Bronchial epithelial cell (primary cell): ENCODE measurements at places on chromosomes 6 and 20. TPM values are rescaled to one million over a fixed set of nuclear protein-coding genes. Genes with fewer than 3 reads are reported as not detected.

DNA sequence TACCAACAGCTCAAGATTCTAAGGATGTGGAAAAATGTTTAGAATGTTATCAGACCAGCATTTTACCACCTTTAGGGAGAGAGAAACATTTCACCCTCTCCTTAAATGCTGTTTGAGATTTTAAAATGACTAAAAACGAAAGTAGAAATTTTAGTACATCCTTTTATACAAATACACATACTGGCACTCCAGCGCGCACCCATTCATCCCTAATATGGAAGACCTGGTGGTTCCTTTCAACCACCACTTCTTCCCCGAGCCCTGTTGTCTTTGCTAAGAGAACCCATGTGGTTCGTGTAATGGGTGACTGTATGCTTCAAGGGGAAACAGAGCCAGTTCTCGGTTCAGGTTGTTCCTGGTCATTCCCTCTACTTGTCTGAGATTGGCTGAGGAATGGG, 21.3 kb downstream of the SPATA2 start:
- no peak for DNase-seq

DNA sequence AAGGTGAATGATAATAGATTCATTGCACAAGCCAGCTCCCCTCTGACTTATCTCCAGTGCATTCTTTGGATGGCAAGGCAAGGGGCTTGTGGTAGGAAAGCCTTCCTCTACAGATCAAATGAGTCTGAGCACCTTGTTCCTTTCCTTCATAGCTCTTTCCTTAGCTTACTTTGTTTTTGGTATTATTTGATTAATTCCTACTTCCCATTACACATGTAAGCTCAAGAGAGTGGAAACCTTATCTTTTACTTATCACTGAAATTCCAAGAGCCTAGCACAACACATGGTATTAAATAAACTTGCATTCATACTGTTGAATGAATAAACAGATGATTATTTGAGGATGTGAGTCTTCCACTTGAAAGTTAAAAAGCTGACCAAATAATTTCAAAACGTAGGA, 41.7 kb downstream of the FRK start:
- DNase-seq, result no peak

DNA sequence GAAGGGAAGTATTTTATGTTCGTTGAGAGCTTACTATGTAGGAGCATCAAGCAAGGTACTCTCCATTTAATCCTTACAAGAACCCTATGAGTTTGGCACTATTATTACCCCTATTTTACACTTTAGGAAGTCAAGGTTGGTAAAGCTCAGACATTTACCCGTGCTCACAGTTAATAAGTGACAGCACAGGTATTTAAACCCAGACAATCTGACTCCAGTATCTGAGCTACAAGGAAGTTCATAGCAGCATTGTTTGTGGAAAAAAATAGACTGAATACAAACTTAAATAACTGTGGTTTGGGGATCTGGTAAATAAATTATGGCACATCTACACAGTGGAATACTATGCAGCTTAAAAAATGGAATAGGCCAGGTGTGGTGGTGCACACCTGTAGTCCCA, 21.2 kb upstream of the GMNN start:
- DNase-seq, result no peak

The HRH3 gene
- not detected in 2 replicates for total RNA-seq

The ANKEF1 gene
- 4.2 and 5.2 TPM in 2 replicates for total RNA-seq

GRCh38 chr6:170236131-170236836, 54.6 kb downstream of the DLL1 start:
- DNase-seq, result no peak

- no peak for DNase-seq
Measured at GRCh38 chr6:37548067-37548674, 48.5 kb upstream of the CCDC167 start.
